ENCODE measurements at places on chromosomes 2 and 18.

DNA sequence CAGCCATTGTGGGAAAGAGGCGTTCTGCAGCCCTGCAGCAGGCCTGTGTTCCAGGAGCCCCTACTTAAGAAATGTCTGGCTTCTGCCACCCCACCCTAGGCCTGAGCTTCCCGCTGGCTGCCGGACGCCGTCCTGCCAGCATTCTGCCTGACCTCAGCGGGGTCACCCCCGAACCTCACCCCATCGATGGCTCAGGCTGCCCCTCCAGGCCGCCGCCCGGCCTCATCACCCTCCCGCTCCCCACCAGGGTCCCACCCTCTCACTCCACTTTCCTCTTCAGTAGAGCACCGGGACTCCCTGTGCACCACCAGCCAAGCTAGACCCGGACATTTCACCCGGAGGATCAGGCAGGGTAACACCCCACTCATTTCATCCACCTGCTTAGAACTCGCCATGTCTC is 73.6 kb upstream of the SALL3 start:
- no peak for DNase-seq

DNA sequence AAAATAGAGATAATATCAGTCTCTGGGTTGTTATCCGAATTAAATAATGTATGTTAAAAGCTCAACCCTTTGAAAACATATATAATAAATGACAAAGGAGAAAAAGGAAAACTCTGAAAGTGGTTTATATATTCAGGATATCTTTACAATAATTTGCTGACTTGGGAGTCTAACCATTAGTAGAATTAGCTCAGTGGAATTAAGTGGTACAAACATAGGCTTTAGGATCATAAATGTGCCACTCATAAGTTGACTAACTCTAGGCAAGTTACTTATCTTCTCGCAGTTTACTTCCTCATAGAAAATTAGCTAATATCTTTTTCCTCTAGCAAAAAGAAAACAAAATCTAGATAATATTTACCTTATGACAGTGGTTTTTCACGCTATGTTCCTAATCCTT is 44.6 kb downstream of the HEATR5B start:
- DNase-seq, result no peak

DNA sequence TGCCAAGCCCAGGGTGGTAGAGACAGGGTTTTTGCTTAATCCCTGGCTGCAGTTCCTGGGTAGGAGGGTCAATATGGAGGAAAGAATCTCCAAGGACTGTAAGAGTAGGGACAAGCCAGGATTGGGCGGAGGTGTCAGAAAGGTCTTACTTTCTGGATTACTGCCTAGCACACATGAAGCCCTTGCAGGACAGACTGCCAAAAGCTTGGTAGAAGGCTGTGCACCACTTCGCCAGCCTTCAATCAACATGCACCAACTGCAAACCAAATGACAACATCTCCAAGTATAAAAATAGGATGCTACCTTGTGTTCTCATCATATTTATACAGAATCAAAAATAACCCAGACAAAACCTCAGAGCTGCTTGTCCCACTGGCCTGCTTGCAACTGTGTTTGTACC is 3.7 kb downstream of the ZNF142 start:
- no peak for DNase-seq

DNA sequence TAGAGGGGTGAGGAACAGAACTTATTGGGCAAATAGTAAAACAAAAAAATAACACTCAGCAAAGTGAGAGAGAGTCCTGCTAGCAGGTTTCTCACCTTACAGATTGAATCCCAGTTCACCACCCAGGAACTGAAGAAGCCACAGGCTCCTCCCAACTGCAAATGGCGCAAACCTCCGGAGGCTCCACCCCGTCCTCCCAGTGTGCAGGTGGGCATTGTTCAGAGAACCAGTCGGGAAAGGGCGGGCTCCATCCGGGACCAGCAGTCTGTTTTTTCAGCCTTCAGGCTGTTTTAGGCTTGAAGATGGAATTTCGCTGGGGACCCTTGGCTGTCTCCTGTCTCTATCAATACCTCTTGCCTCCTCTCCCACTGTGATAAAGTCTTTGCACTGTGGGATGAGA is 317.5 kb downstream of the PARD3B start:
- DNase-seq, result no peak

DNA sequence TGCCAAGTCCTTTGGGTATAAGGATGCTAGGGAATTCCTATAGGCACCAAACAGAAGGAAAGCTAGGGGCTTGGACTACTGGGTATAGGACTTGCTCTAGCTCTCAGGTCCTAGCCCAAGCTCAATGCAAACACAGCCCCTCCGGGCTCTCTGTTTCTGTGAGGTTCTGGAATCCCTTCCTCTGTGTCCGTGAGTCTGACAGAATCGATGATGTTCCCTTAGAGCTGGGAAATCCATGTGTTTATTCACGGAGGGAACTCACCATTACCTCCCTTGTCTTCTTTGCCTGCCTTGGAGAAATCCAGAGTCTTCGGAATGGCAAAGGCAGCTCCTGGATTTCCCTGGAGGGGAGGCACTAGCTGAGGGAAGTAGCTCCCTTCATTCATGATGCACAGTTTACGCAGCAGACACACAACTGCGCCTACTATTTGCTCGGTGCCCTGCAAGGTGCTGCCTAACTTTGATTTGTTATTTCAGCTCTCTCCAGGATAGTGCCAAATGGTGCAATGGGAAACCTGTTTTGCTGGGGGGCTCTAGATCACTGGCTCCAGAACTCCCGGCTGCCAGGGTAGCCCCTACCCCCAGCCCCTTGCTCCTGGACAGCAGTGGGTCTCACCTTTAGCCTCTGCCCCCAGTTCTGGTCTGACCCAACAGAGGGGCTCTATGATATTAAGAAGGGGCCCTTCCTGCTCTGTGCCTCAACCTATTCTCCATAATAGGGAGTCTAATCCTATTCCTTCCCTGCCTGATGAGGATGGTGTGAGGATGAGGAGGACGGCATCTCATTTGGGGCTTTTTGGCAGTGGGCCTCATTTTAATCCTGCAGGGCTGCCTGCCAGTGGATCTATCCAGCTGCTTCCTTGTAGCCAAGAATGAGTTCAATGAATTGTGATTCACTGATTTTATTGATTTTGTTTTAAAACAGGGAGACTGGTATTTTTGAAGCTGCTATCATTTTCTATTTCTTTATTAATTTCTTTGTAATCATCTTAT is 8.4 kb upstream of the PSMD1 start:
- no peak for DNase-seq

GRCh38 chr2:236720974-236721540 is 151.4 kb downstream of the ACKR3 start:
- no peak for DNase-seq

DNA sequence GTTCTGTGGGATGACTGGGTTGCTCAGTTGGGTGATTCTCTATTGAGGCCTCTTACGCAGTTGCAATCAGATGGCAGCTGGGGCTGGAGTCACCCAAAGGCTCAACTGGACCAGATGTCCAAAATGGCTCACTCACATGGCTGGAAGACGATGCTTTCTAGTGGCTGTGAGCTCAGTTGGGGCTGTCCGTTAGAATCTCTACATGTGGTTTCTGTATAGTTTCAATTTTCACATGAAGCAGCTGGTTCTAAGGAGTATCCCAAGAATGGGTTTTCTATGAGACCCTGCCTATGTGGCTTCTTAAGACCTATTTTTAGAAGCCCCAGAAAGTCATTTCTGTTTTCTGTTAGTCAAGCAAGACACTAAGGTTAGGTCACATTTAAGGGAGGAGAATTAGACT is 4.4 kb downstream of the XRCC5 start:
- no peak for DNase-seq

DNA sequence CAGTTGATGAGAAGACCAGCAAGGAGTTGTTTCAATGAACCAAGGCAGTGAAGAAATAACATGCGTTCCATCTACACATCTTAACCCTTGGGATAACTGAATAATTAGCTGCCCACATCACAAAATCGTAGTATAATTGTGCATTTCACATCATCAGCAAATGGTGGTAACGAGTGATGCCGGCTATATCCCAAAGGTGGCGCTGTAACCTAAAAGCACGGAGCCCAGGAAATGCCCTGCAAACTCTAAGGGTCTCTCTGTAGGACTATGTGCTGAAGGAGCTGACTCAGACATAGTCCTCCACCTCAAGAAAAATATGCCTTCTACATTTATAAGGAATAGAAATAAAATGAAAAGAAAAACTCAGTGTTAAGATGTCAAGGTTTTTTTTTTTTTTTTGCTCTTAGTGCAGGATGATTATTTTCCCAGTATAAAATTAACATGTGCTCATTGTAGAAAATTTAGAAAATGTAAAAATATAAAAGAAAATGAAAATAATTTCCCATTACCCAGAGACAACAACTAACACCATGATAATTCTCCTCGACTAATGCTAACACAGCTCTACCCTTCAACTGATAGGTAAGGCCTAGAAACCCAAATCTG is 23.1 kb upstream of the DSG3 start:
- DNase-seq, result no peak

- no peak for DNase-seq
Observed at GRCh38 chr2:189022492-189022891, 48.3 kb downstream of the COL3A1 start.

DNA sequence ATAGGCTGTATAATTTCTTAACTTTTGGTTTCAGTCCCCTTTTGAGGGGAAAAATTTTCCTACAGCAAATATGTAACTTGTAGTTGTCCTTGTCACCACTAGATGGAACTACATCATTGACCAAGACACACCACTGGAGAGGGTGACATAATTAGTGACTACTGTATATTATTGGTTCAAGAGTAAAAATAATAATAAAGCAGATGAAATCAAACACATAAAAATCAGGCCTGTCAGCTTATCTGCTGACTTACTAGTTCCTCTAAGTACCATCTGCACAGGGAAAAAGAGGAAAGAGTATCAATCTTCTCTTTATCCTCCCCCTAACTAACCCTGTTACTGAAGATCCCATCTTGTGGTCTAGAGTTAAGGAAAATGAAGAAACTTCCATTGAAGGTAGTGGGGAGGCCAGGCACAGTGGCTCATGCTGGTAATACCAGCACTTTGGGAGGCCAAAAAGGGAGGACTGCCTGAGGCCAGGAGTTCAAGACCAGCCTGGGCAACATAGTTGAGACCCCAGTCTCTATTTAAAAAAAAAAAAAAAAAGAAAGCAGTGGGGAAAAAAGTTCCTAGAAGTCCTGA is 29.6 kb upstream of the ENOSF1 start:
- DNase-seq, result no peak

- DNase-seq, result no peak
Observed at GRCh38 chr2:9554921-9555296, 721 bp downstream of the ADAM17 start.

DNA sequence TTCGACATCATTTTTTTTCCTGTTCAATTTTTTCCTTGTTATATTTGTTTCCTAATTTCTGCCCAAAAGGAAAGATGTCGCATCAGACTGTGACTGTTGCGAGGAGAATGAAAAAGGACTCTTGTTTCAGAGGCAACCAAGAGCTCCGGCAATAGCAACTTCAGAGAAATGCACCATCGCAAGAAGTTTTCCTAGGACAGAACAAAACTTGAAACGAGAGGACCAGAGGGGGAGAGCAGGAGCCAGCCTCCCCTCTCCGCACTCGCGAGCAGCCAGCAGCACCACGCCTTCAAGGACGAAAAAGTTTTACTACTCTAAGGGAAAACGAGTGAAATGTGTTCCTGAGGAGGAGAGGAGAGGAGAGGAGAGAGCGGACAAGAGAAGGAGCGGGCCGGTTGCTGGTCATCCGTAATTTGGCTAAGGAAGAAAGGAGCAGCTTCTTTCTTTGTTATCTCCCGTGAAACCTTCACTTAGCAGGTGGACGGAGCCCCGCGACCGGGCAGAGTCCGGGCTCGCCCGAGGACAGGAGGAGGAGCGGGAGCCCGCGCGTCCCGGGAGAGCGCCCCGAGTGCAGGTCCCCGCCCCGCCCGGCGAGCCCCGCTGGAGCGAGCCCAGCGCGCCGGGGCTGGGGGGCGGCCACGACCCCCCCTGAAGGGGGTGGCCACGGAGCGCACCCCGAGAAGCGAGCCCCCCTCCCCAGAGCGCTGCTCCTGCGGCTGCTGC is 744 bp downstream of the POU3F3 start:
- no peak for DNase-seq

DNA sequence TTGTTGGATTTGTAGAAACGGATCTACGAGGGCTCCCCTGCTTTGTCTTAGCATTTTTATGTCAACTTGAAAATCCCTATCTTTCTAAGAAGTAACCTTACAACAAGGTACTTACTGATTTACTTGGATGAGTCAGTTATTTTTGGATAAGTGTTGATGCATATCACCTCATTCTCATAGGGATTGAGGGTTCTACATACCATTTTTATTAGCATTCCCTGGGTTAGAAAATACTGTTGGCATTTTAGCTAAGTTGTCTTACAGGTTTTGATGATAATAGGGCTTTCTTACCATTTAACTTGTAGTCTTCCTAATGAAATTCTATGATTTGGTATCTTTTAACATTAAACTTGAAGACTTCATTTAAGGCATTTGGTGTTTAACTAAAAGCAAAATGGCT is 125.2 kb downstream of the UBE2E3 start:
- DNase-seq, result no peak

DNA sequence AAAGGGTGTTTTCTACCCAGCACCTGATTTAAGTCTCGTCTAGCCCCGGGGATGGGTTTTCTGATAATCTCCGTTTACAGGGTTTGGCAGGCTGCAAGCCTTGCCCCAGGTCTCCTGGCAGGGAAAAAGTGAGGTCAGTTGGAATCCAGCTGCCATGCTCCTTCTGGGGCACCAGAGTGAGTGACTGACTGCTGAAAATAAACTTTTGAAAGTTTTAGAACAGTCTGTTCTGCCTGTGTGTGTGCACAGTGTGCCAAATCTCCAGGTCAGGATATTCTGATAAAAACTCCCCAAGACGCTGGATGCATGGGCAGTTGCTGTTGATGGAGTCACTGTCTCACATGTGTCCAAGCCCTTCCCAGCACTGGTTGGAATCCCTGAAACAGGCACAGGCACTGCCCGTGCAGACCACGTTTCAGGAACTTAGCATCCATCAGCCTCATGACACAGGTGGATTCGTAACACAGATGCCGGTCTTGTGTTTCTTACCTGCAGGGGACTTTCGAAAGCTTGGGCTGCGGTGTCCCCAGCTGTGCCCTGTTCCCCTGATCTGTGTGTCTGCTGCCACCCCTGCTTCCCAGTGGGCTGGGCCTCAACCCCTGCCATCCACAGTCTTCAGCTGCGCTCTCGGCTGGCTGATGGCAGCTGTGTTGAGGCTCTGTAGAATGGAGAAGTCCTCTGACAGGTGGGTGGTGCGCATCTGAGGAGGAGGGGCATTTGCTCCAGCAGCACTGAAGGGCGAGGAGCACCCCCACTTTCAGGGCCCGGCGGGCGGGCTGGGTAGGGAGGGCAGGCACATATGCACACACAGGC is 65.0 kb downstream of the SH3RF3 start:
- DNase-seq, result no peak

- DNase-seq, result no peak
Observed at GRCh38 chr18:59275406-59275949, 2.2 kb upstream of the RAX start.

DNA sequence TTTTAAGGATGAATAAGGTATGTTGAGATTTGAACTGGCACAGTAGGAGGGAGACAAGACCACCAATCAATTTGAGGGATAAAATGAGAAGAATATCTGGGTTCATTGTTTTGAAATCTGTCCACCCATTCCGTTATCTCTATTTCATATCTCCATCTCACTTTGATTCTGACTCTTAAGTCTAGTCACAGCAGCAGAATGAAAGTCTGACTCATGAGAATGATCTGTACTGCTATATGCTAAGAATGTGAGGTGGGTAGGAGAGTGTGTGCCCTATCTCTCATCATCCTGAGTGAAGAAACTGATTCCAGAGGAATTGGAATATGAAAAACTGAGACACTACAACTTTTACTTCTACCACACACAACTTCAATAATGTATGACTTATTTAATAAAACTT is 1994.5 kb upstream of the PIK3C3 start:
- DNase-seq, result no peak
